Coronary artery (tissue), 2 donors: ENCODE measurements at places on chromosomes 1 and 21.

GRCh38 chr1:27868556-27868931, 3.8 kb upstream of the THEMIS2 start:
- DNase-seq: no peak

GRCh38 chr1:53254011-53254640, 15.8 kb upstream of the MAGOH start:
- no peak for DNase-seq

DNA sequence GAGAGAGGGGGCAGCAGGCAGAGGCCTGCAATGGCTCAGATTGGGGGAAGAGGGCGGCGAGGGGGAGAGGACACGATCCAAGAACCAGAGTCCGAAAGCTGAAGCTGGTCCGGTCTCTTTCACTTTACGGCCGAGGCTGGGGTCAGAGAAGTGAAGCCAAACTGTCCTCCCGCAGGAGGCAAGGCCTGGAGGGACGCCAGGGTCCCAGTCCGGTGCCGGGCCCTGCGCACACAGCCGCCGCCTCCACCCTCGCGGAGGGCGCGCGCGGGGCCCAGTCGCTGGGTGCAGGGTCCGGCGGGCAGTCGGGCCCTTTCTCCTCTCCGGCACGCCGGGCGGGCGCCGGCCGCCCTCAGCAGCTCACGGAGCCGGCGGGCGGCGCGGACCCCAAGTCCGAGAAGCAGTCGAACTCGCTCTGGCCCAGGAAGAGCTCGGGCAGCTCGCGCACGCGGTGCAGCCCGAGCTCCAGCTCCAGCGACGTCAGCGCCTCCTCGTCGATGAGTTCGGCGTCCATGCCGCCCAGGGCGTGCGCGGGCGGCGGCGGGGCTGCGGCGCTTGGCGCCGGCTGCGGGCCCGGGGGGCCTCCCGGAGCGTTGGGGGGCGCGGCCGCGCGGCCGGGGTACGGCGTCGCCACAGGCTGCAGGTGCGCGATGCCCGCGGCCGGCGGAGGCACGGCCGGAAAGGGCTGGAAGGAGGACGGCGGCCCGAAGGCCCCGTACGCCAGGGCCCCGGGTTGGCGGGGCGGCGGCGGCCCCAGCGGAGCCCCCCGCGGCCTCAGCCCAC, 749 bp downstream of the CITED4 start:
- peak; percentile 75 for DNase-seq

DNA sequence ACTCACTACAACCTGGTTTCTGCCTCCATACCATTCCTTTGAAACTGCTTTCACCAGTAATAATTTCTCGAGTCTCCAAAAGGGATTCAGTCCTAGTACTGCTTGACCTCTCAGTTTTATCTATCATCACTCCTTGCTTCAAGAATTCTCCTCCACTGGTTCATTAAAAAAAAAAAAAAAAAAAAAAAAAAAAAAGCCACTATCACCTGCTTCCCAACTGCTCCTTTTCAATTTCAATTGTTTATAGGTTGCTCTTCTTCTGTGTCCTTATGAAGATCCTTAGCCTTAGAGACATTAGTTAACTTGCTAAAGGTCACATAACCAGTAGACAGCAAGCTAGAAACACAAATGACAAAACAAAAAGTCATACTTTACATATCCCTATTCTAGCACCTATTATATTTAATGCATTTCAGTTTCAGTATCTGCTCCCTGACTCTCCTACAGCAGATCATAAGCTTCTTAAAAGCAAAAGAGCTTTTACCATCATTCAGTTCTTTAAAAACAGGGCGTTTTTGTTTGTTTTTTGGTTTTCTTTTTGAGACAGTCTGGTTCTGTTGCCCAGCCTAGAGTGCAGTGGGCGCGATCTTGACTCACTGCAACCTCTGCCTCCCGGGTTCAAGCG, 7.1 kb downstream of the NRDC start:
- DNase-seq: no peak

DNA sequence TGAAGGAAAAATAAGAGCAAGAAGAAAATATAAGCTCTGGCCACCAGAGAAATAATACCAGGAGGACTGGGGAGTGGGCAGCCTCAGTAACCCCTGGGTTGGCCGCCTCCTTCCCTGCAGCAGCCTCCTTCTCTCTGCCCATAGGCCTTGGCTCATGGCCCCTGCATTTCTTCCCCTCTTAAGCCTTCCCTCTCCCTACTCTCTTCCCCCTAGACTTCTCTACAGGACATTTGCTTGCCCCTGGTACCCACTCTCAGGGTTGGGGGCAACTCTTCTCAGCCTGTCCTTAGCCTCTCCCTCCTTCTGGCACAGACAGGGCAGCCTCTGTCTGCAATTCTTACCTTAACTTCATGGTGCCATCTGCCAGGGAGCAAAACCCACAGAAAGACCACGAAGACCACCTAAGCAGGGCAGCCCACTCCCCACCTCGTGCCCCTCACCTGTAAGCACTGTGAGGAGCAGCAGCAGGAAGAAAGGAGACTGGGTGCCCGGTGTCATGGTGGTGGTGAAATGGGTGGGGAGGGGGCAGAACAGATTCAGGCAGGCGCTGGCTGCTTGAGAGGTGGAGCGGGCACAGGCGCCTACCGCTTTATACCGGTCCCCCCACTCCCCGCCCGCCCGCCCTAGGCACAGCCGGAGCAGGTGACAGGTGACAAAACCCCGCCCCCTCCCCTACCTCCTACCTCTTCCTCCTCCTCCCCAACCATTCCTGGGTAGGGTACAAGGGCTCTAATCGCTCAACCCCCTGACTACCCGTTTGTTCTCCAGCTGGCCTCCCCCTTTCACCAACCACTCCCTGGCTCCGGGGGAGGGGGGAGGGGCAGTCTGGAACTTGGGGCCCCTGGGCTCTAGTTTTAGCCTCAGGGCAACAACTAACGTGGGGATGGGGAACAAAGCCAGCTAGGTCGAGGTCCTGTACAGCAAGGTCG, 15.1 kb downstream of the THBS3 start:
- no peak for DNase-seq

- DNase-seq: no peak
Measured at GRCh38 chr1:55046871-55047270, 7.5 kb downstream of the PCSK9 start.

DNA sequence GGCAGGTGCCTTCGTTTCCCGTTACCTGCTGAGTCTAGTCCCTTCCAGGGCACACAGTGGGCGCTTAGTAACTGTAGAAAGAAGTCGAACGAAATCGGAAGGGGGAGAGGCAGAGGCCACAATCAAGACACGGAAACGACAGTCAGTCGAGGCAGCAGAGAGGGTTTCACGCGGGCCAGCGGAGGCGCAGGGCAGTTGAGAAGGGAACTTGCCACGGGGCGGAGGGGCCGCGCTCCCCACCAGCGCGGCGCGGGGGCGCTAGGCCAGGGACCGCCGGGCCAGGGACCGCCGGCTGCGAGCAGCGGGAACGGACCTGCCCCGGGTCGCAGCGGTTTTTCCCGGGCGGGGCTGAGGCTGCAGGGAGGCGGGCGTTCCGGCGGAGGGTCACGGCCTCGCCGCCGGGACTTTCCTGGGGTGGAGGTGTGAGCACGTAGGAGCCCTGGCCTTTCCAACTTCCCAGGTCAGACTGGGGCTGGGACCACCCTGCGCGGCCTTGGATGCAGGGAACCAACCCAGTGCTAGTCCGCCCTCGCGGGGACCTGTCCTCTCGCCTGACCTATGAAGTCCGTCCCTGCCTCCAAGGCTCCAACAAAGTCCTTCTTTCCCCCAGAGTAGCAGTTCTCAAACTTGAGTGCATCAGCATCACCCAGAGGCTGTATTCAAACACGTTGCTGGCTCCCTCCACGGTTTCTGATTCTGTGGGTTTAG, 150.1 kb upstream of the FGGY start:
- DNase-seq: peak; percentile 80

GRCh38 chr1:226702318-226702956, 36.6 kb downstream of the ITPKB start:
- DNase-seq: no peak

DNA sequence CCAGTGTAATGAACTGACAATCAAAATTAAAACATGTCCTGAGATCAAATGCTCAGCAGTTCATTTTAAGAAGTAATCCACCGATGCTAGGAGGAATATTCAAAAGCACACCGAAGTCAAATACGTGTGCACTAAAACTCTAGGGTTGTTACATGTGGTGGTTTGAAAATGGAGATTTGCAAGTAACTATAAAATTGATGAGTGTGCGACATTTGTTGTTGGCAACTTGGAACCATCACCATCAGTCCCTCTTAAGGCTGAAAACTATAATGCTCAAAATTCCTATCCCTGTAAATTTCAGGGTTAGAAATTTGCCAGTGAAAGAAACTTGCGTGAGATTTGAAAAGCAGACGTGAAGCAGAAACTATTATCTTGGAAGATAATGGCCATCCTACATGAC, 13.3 kb upstream of the SGIP1 start:
- no peak for DNase-seq

- no peak for DNase-seq
Measured at GRCh38 chr21:35014302-35015041, 34.6 kb downstream of the RUNX1 start.

DNA sequence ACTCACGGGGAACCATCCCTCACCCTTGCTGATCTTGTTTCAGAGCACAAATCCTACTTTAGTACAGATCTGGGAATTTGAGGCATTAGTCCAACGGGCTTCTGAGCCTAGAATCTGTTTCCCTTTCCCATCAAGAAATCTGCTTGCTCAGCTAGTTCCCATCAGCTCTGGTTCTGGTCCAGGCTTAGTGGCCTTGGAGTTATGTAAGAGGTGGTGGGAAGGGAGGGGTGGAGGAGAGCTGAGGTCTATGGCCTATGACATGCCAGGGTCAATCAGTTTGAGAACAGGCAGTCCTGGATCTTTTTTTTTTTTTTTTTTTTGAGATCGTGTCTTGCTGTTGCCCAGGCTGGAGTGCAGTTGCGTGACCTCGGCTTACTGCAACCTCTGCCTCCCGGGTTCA, 4.1 kb downstream of the GSTM1 start:
- no peak for DNase-seq

GRCh38 chr1:38932571-38932970, 9.1 kb downstream of the RHBDL2 start:
- no peak for DNase-seq

DNA sequence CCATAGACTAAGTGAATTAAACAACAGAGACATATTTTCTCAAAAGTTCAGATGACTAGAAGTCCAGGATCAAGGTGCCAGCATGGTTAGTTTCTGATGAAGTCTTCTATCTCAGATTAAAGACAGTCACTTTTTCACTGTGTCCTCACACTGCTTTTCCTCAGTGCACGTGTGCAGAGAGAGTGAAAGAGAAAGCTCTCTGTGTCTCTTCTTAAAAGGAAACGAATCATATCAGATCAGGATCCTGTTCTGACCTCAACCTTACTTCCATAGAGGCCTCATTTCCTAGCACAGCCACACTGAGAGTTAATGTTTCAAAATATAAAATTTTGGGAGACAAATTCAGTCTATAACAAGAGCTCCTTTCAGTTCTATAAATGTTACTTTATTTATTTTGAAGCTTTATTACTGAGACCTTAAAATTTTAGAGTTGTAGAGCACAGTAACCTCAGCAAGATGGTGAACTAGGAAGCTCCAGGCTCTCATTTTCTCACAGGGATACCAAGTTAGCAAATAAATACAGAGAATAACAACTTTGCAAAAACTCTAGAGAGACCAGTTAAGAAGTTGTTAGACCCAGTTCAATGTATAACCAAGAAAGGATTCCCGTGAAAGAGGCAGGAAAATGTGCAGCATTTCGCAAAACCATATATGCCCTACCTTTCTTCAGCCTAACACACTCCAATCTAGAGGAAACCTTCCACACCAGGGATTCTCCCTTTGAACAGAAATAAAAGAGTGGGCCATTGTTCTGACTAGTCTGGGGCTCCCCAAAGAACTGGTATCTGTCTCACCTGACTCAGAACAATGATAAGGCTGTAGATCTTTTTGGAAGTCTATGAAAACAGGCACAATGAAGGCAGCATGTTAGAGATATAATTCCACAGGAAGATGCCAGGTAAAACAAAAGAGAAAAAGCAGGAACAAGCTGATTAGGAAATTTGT, 372.2 kb downstream of the MRPL39 start:
- DNase-seq: no peak

GRCh38 chr1:41492341-41492848, 7.9 kb upstream of the EDN2 start:
- DNase-seq: no peak

- DNase-seq: peak; percentile 59
Measured at GRCh38 chr1:109530457-109531087, 9.1 kb upstream of the GPR61 start.

- DNase-seq: no peak
Measured at GRCh38 chr1:910881-911721, 12.6 kb upstream of the SAMD11 start.

GRCh38 chr1:245906207-245906606, 600.9 kb downstream of the SMYD3 start:
- no peak for DNase-seq
